ENCODE measurements at places on chromosomes 16 and 17.

GRCh38 chr16:4350365-4350786, 745 bp downstream of the PAM16 start:
- DNase-seq, result no peak

GRCh38 chr17:73976676-73977521, 226.6 kb upstream of the RPL38 start:
- no peak for DNase-seq

DNA sequence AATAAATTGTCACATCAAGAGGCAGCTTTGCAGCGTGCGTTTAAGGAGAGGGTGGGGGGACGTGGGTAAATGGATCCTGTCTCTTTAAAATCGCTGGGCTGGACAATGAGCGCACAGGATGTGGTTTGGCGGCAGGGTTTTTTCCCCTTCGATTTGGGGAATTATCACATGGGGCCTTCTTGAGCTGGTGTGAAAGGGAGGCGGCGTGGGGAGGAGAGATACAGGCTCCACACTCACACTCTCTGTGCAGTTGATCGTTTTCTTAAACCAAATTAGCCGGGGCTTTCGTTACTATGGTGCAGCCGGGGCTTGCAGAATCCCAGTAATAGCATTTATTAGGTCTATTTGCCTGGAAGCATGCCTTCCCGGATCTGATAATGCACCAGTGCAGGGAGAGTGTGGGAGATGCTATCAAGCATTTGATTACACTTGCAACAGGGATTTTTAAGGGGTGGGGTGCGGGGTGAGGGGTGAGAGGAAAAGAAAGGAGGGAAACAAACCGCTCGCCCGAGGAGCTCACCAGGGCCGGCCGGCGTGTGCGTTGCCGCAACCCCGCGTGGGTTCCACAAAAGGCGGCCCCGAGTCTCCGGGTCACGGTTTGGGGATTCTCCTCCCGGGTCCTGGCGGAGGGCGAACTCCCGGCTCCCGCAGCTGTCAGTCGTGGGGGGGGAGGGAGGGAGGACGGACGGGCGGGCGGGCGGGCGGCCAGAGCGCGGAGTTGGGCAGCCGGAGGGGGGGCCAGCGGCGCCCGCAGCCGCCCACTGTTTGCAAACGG, 58.8 kb upstream of the GSE1 start:
- DNase-seq, result no peak

DNA sequence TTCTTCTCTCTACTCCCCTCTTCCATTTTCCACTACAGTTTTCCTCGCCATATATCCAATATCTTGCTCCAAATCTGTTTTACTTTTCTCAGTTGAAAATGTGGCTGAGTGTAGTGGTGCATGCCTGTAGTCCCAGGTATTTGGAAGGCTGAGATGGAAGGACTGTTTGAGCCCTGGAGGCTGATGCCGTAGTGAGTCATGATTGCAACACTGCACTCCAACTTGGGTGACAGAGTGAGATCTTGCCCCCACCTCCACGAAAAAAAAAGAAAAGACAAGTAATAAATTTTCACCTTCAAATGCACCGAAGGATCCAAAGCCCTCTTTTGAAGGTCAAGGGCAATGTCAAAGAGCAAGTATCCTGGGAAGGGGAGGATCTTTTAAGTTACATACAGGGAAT, 592.3 kb downstream of the TMEM114 start:
- no peak for DNase-seq

GRCh38 chr17:79750650-79751545, 20.2 kb downstream of the ENPP7 start:
- peak; percentile 53 for DNase-seq

DNA sequence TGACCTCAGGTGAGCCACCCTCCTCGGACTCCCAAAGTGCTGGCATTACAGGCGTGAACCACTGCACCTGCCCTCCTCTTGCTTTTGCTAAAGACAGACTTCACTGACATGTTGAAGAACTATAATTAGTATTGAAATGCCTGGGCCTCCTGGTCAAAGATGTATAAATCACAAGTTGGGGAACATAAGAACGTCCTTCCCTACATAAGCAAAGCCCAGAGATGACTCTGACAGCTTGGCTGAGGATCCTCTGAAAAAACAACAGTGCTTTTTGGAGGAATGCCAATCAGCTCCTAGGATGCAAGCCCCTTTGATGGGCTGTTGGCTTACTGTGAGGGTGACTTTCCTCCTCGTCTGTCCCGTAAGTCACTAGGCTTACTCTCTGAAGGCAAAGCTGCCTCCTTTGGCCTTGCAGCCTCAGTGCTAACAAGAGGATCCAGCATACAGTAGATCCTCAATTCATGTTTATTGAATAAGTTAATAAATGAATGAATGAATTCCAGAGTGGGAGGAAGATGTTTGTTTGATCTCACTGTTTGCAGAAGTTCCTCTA, 6.3 kb downstream of the APOH start:
- DNase-seq, result no peak

- no peak for DNase-seq
Measured at GRCh38 chr16:74999219-74999608, 390 bp downstream of the ZNRF1 start.

DNA sequence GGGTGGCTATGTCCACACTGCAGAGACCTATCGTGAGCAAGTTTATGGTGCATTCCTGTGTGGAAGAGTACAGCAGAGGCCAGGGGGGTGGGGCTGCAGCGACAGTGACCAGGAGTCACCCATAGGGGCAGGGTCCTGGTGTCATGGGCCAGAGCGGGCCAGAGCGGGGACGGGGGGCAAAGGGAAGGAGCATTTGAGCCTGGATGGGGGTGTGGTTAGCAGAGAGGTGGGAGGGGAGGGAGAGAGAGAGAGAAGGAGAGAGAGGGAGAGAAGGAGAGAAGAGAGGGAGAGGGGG, 17.8 kb downstream of the JPH3 start:
- no peak for DNase-seq

GRCh38 chr17:7056386-7056785, 12.5 kb upstream of the SLC16A11 start:
- DNase-seq, result no peak

DNA sequence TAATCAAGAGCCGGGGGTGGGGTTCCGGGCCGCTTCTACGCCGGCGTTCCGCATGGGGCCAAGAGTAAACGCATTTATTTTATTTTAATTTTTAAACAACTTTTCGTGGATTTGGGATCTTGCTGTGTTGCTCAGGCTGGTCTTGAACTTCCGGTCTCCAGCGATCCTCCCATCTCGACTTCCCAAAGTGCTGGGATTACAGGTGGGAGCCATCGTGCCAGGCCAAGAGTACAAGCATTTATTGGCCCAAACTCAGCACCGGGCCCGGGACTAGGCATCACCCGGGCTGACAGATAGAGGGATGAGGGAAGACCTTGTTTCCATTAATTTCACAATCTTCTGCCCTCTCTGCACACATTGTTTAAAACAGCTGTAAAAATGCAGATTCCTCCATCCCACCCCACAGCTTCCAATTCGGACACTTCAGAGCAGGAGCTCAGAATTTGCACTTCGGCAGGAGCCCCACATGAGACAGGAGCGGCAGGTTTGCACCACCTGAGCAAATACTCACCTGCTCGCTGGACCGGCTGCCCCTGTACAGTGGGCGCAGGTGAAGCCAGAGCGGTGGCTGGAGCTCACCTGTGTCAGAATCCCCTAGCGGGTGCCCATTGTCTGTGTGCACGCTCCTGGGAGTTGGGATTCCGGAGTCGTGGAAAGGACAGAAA, 663 bp upstream of the GINS2 start:
- peak; percentile 33 for DNase-seq

GRCh38 chr17:38748149-38748891, at the start of gene PCGF2:
TSS of gene PCGF2 (minus strand) at chr17:38748336. CDS start at chr17:38740402, 7,934 bp downstream.
- peak; percentile 89 for DNase-seq

GRCh38 chr17:28839221-28839620, 3.4 kb downstream of the FAM222B start:
- no peak for DNase-seq

DNA sequence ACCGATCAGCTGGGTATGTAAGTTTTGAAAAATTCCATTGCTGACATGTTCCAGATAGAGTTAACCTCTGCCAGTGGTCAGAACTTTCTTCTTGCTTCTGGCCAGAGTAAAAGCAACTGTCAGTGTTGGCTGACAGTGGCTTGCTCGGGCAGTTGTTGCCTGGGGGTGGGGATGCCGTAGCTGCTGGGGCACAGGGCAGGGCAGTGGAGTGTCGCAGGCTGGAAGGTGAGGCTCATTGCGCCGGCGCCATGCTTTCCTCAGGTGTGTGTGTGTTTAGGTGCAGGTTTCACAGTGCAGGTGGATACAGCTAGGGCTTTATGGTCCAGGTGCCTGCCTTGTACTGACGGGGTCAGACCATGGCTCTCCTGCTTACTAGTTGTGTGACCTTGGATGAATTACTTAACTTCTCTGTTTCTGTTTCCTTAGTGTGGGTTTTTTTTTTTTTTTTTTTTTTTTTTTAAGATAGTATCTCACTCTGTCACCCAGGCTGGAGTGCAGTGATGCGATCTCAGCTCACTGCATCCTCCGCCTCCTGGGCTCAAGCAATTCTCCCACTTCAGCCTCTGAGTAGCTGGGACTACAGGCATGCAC, 156.4 kb downstream of the SNX29 start:
- DNase-seq, result no peak

GRCh38 chr17:4003131-4003500, 38.9 kb upstream of the ATP2A3 start:
- DNase-seq, result no peak

- DNase-seq, result no peak
Measured at GRCh38 chr16:27995378-27995777, 68.1 kb downstream of the GSG1L start.

DNA sequence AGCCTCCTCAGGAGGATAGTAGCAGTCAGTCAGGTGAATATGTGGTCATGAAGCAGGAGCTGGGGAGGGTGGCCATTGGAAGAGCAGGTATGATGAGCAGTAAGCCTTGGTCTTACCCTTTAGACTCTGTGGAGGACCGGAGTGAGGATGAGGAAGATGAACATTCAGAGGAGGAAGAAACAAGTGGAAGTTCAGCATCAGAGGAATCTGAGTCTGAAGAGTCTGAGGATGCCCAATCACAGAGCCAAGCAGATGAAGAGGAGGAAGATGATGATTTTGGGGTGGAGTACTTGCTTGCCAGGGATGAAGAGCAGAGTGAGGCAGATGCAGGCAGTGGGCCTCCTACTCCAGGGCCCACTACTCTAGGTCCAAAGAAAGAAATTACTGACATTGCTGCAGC, 12.7 kb downstream of the SRCAP start:
- no peak for DNase-seq

DNA sequence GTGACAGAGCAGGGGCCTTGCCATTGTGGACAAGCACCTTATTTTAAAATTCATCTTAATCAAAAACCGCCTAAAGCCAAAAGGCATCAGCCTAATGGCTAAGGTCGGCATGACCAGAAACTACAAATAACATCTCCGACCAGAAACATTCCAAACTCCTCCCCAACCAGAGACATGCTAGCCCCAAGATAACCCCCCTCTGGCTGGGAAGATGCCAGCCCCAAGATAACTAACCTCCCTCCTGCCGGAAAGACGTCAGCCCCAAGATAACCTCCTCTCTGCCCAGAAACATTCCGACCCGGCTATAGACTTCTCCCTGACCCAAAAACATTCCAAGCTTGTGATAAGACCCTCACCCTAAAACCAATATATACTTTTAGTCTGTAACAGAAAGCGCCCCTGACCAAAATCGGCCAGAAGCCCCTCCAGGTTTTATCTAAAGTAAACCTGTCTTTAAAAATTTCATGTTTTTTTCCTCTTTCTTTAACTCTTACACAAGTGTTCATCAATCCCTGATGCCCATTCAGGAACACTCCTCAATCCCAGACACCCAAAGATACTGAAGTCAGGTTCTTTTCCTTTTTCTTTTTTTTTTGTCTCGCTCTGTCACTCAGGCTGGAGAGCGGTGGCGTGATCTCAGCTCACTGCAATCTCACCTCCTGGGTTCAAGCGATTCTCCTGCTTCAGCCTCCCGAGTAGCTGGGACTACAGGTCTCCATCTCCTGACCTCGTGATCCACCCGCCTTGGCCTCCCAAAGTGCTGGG, 32.7 kb downstream of the TLE7 start:
- DNase-seq, result no peak

- DNase-seq, result no peak
Measured at GRCh38 chr16:11429823-11430222, 84.6 kb downstream of the RMI2 start.

DNA sequence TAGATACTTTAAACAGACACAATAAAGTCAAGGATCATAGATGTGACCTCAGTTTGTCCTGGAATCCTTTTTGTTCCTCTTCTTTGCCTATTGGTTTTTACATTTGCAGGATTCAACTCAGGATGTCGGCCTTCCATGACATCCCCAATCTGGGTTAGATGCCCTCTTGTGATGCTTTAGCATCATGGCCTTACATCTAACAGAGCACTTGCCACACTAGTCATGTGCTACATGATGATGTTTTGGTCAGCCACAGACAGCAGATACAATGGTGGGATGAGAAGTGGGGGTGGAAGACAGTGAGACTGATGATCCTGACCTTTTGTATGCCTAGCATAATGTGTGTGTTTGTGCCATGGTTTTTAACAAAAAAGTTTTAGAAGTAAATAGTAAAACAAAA, 1.8 kb upstream of the SYNRG start:
- DNase-seq, result no peak

- no peak for DNase-seq
Measured at GRCh38 chr17:9239793-9240658, 218.7 kb downstream of the NTN1 start.

GRCh38 chr17:57861000-57861789, 11.4 kb upstream of the MRPS23 start:
- no peak for DNase-seq

- DNase-seq, result no peak
Measured at GRCh38 chr17:72142614-72143013, 21.8 kb downstream of the SOX9 start.

DNA sequence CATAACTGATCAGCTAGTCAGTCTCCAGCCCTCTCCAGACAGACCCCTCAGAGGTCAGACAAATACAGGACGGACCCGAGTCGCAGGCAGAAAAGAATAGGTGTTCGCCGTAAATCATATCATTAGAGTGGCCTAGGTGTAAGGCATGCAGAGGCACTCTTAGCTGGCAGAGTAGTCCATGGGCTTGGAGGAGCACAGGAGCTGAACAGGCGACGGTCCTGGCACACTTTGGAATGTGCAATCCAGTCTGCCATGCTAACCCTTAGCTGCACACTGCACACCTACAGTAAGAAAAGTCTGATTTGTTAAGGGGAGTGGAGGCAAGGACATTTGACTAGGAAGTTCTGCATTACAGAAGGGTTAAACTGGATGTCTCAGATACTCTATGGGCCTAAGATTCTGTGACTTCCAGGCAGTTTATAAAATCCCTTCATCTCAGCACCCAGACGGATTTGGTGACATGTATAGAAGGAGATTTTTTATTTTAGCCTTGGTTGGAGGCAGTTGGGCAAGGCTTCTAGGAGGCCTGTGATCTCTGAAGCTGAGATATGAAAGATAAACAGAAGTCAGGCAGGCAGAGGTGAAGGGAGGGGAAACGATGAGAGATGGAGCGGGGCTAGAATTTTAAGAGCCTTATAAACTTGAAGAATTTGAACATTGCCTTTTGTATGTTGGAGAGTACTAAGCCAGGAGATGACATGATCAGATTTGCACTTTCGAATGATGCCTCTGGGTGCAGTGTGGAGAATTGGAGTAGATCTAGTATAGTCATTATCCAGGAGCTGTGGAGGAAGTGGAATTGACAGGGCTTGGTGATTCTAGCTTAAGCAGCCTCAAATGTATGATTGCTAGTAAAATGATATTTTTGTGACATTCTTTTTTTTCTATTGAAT, 34.6 kb upstream of the SLC5A11 start:
- no peak for DNase-seq
